ENCODE measurements at places on chromosomes 7 and 10.

DNA sequence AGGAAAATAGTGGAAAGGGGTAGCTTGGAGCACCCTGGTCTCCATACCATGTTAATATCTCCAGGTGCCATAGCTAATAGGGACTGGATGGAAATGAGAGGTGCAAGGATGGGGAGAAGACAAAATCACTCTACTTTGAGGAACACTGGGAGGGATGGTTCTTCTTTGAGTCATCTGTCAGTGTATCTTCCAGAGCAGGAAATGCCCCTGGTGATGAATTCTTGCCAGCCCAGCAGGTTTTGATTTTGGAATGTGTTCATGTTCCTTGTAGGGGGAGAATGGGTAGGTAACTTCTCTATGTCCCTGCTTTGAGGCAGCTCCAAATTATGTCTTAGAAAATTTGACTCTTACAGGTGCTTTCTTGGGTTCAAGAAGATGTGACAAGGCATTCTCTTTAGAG is 177.0 kb upstream of the GLI3 start:
- DNase-seq = no peak

DNA sequence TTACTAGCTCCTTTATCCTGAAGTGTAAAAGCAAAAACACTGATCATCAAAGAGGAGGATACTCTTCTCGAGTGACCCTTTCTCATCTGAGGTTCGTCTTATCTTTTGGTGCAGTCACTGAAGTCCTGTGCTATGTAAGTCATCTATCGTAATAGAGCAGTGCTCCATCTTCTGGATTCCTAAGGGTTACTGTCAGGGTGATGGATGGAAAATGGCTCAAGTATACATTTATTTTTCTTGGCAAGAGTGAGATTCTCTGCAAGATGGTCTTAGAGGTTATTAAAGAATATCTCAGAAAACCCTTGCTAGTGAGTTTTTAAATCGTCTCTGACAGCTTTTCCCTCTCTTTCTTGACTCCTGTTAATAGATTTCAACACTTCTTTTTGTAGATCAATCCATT is 12.4 kb downstream of the PRKG1 start:
- DNase-seq = no peak

DNA sequence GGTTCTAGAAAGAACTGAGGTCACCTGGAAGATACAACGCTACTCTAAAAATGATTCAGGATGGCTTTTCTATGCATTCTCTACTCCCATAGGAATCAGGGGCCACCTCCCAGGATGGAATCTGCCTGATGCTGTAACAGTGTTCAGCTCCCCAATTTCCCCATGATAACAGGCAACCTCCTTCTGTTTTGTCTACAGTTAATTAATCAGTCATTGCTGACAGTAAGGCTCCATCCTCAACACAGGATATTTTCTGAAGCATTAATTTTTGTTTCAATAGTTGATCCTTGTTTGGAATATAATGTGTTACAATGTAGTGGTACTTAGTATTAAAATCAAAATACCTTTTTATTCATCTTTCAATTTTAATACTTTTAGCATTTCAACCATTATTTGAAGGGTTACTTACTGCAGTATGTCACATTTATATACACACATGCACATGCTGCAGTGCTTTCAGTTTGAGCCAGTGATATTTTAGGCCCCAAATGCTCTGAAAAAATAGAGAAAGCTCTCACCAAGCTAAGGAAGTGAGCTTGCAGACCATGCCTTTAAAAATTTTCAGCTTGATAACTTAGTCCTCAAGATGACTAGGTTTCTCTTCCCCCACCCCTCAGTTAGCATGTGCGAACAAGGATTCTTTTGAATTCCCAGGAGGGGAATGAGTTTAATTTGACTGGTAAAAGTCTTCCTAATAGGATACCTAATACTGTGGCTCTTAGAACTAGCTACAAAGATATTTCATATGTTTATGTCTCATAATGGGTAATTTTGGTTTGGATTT is 592 bp upstream of the PIK3CG start:
- DNase-seq = no peak

- DNase-seq = no peak
These were observed 67.3 kb upstream of the PDZD8 start for GRCh38 chr10:117442521-117442920.

DNA sequence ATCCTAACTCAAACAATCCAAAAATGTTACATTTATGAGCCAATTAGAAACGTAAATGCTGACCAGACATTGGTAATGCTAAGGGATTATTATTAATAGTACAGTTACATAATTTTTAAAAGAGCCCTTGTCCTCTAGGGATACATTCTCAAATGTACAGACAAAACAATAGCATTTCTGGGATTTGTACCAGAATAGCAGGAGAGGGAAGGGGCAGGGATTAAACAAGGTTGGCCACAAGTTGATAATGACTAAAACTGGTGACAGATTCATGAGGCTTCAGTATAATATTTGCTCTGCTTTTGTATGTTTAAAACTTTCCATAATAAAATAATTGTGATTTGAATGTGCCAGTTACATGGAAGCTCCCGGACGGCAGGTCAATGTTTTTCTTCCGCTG is 27.0 kb downstream of the HSPA12A start:
- DNase-seq = no peak

- no peak for DNase-seq
These were observed 112.8 kb upstream of the LANCL2 start for GRCh38 chr7:55252386-55252785.

GRCh38 chr7:37211097-37211880 is 237.4 kb downstream of the ELMO1 start:
- no peak for DNase-seq

- DNase-seq = no peak
These were observed 571.3 kb upstream of the NRG3 start for GRCh38 chr10:81303656-81304055.

GRCh38 chr10:510415-510881 is 179.0 kb downstream of the DIP2C start:
- no peak for DNase-seq

- no peak for DNase-seq
These were observed 60.4 kb downstream of the ADD3 start for GRCh38 chr10:110067960-110068770.

- DNase-seq = no peak
These were observed 34.3 kb upstream of the ITGB8 start for GRCh38 chr7:20296444-20296843.

Measured in cortex of kidney (tissue), 1 donor.